Stimulated activated CD8-positive, alpha-beta memory T cell treated with anti-CD3 and anti-CD28 coated beads, Interleukin-15, amount 100 ng/mL, for 48 hours (primary cell): ENCODE measurements at places on chromosomes 2 and 18.

DNA sequence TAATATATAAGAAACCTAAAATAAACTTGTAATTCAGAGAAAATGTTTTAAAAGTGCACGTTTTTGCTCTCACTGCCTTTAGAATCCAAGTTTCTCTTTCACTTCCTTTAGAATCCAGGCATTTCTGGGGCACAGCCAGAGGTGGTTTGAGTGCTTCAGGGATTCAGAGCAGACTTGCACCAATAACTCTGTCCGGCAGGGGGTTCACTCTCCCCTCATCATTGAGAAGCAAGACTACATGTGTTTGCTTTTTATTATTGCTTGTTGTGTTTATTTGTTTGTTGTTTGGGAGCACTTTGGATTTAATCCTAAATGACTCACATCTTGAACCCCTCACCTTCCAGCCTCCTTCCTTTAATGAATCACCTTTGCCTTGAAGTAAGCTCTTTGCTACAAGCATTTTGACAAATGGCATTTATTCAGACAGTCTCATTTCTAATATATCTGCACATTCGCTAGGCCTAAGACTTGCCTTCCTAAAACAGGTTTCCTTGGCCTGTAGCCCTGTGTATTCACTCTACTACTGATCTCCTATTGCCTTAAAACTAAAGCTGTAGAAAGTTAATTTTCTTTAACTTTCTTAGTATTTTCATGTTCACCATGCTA lies 233.5 kb upstream of the ATP5MC3 start:
- DNase-seq, result no peak

- no peak for DNase-seq
Observed at GRCh38 chr18:7982216-7982615, 415.1 kb downstream of the PTPRM start.

GRCh38 chr2:22817197-22817596 lies 567.8 kb upstream of the KLHL29 start:
- DNase-seq, result no peak

- no peak for DNase-seq
Observed at GRCh38 chr2:100408104-100408503, 9.4 kb downstream of the CHST10 start.

DNA sequence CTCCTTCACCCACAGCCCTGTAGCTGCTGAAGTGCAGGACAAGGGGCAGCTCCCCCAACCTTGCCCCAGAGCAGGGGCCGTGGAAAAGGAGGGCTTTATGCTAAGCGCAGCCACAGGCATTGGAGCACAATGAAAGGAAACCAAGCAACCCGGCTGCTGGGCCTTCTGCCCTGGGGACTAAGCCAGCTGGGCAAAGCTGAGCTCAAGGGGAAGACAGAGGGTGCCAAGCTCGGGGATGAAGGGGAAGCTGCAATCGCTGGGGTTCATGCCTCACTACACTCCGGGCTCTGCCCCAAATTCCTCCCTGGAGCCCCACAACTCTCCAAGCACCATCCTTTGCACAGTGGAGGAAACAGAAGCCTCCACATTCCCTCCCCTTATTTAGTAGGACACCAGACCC lies 12.4 kb downstream of the SFXN5 start:
- no peak for DNase-seq

DNA sequence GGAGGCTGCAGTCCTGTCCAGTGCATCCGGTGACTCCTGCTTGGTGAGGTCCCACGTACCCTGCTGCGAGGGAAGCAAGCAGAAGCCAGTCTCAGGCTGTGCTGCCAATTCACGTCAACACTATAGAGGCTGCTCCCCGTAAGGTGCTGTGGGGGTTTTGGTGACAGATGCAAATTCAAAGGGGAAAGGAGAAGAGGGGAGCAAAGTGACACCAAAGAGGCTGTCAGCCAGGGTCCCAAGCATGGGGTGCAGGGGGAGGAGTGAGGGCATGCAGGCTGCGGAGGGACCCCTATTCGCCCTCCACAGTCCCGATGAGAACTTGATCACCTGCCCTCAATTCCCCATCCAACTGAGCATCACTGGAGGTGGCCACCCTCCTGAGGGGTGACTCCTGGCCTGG lies 179.4 kb upstream of the HS6ST1 start:
- no peak for DNase-seq

DNA sequence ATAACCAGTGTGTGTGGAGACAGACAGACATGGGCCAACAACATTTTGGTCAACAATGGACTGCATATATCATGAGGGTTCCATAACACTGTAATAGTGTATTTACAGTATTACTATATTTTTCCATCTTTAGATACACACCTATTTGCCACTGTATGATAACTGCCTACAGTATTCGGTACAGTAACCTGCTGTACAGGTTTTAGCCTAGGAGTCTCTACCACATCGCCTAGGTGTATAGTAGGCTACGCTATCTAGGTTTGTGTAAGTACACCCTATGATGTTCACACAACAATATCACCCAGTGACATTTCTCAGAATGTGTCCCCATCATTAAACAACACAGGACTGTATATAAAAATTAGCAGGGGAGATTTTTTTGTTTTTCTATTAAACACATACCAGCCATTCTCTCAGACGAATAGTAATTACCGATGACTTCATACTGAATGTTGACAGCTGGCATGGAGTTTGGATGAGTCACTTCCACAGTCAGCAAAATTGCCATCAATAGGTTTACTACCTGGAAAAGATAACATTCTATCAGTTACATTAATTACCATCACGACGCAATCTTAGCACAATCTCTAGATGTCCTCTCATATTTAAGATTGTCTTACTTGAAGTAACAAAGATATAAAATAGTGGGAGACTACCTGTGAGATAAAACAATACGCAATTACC lies 10.8 kb downstream of the LAPTM4A start:
- DNase-seq, result no peak

DNA sequence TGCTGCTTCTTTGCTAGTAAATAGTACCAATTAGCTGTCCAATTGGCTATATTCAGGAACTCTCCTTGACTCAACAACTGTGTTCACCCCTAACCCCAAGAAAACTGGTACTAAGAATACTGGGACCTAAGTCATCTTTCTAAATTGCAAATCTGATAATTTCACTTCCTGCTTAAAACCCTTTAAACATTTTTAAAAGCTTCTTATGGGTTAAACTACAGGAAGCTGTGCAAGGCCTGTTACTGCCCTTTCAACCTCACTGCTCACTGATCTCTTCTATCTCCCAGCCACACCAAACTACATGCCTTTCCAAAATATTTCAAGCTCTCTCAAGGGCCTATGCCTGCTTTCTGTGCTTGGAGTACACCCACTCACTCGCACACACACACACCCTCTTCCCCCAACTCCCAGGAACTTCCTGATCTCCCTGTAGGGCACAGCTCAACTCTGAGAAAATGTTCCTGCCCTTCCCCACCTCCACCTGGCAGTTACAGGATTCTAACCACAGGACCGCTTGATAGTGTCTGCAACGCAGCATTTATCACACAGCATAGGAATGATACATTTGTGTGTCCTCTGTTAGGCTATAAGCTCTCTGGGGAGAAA lies 6.7 kb downstream of the LMAN1 start:
- DNase-seq, result no peak

GRCh38 chr2:150266931-150267330 lies 220.5 kb downstream of the RND3 start:
- no peak for DNase-seq

- DNase-seq, result no peak
Observed at GRCh38 chr2:45982096-45982495, 315.1 kb upstream of the EPAS1 start.

DNA sequence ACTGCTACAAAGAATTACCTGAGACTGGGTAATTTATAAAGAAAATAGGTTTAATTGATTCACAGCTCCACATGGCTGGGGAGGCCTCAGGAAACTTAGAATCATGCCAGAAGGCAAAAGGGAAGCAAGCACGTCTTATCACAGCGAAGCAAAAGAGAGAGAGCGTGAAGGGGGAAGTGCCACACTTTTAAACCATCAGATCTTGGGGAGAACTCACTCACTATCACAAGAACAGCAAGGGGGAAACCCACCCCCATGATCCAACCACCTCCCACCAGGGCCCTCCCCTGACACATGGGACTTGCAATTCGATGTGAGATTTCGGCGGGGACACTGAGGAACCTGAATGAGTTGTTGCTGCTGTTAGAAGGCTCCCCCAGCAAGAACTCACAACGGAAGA lies 220.2 kb upstream of the PIEZO2 start:
- no peak for DNase-seq

DNA sequence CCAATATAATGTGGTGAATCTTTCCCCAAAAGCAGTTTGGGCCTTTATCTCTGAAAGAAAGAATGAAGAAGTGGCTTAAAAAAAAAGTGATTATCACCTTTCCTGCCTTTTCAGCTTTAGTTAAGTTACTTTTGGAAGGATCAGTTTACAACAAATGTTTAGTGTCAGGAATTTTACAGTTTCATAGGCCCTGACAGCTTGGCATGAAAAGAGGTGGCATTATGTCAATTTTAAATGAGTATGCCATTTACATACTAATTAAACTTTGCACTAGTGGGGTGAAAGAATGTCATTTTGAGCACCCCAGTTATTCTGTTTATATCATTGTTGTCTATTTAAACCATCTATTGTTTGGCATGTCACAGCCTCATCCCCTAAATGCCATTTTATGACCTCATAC lies 763.5 kb upstream of the FANCL start:
- DNase-seq, result no peak

- DNase-seq, result no peak
Observed at GRCh38 chr18:12574494-12575185, 83.3 kb downstream of the SPIRE1 start.

GRCh38 chr2:85648619-85649018 lies 19.4 kb downstream of the SFTPB start:
- DNase-seq, result no peak
